Activated naive CD8-positive, alpha-beta T cell treated with anti-CD3 and anti-CD28 coated beads for 36 hours (primary cell): ENCODE measurements at places on chromosomes 3 and 15.

DNA sequence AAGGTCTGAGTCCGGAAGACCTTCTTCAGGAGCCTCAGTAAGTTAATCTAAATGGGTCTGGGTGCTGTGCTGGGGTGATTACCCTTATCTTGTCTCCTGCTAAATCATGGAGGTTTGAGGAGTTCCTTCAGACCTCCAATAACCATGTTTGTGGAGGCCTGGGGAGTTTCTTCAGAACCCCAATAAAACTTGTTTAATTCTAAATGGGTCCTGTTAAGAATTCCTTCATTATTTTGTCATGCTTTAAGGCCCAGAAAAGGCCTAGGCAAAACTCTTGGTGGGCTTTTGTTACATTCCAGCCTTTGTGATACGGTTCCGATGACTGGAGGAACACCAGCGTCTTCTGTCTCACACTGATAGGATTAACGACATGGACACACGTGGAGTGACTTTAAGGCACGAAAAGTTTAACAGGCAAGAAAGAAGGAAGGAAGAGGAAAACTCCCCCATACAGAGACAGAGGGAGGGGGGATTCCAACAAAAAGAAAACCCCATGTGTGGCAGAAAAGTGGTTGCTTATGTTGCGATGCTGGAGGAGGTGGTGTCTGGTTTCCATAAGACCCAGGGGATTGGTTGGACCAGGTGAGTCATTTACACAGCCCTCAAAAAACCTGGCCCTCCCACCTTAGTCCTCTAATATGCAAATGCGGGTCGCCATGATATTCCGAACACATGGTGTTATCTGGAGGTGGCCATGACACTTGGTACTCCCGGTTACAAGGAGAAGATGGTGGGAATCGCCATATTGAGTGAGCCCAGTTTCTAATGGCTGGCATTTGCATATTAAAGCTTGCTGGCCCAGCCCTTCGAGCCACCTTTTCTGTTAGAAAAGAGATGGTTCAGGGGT is 72.6 kb upstream of the MFGE8 start:
- no peak for DNase-seq
- no peaks in the 10 kb centered on the region for H3K36me3 ChIP-seq
- H3K4me1 ChIP-seq, result no peaks in the 10 kb centered on the region
- H3K27me3 ChIP-seq, result no peaks in the 10 kb centered on the region
- H3K27ac ChIP-seq, result no peak overlapping the region

GRCh38 chr3:2247831-2248230 is 149.2 kb downstream of the CNTN4 start:
- H3K27ac ChIP-seq, result no peak overlapping the region
- no peaks in the 10 kb centered on the region for H3K4me1 ChIP-seq
- H3K27me3 ChIP-seq, result peaks cover 4% of the 10 kb centered on the region
- no peak for DNase-seq
- no peaks in the 10 kb centered on the region for H3K36me3 ChIP-seq

DNA sequence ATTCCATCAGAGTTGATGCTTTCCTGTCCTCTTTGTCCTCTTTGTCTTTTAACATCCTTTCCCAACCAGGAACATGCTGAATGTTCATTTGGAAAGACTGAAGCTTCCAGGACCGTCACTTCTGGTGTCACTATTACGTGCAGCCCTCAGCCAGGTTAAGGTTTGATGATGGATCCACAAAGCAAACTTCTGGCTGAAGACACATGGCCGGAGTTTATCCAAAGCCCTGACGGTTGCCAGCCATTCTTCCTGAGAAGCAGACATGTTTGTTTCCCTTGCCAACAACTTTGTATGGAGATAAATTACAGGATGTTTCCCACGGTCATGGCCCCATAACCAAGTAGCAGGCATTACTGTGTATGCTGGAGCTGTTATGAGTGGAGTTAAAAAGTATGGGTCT is 236.9 kb downstream of the THSD4 start:
- no peaks in the 10 kb centered on the region for H3K36me3 ChIP-seq
- H3K4me3 ChIP-seq, result no peak overlapping the region
- H3K27me3 ChIP-seq, result peaks cover 7% of the 10 kb centered on the region
- peaks cover 2% of the 10 kb centered on the region for H3K4me1 ChIP-seq

DNA sequence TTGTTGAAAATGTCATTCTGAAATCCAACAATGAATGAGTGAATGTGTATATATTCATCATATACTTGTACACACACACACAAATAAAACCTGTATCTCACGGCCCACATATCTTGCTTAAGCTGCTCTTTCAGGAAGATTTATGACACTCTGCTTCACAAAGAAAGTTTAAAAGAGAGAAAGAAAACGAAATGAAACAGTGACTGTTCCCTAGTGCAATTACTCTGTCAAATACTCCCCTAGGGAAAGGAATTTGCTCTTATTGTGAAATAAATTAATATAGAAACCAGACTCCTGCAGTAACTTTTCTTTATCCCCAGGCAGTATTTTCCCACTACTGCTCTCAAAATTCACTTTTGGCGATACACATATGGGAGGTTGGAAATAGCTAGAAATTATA is 329.1 kb downstream of the VPS13C start:
- H3K4me3 ChIP-seq, result no peak overlapping the region
- no peak for DNase-seq
- peaks cover 16% of the 10 kb centered on the region for H3K27me3 ChIP-seq
- no peak overlapping the region for H3K27ac ChIP-seq
- H3K4me1 ChIP-seq, result no peaks in the 10 kb centered on the region
- H3K36me3 ChIP-seq, result no peaks in the 10 kb centered on the region

GRCh38 chr3:112084980-112085705 is 1.0 kb upstream of the C3orf52 start:
- H3K27me3 ChIP-seq, result peaks cover 31% of the 10 kb centered on the region
- peaks cover 18% of the 10 kb centered on the region for H3K4me1 ChIP-seq
- H3K36me3 ChIP-seq, result no peaks in the 10 kb centered on the region

DNA sequence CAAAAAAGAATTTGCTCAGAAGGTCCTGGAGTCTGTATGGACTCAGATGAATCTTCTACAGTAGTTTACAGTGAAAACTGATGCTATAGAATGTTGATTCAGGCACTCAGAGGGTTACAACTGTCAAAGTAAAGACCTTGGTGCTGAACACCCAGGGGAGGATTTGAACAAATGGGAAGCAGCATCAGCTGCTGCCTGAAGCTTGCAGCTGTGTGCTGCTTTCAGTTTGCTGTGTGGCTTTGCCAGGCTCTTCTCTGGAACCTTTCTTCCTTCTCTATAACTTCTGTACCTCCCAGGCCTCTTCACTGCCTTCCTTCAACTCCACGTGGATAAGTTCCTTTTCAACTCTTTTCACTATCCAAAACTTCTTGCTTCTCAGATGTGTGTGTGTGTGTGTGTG is 214.2 kb downstream of the GRM7 start:
- H3K4me1 ChIP-seq, result no peaks in the 10 kb centered on the region
- DNase-seq, result no peak
- H3K36me3 ChIP-seq, result no peaks in the 10 kb centered on the region
- no peaks in the 10 kb centered on the region for H3K27me3 ChIP-seq

DNA sequence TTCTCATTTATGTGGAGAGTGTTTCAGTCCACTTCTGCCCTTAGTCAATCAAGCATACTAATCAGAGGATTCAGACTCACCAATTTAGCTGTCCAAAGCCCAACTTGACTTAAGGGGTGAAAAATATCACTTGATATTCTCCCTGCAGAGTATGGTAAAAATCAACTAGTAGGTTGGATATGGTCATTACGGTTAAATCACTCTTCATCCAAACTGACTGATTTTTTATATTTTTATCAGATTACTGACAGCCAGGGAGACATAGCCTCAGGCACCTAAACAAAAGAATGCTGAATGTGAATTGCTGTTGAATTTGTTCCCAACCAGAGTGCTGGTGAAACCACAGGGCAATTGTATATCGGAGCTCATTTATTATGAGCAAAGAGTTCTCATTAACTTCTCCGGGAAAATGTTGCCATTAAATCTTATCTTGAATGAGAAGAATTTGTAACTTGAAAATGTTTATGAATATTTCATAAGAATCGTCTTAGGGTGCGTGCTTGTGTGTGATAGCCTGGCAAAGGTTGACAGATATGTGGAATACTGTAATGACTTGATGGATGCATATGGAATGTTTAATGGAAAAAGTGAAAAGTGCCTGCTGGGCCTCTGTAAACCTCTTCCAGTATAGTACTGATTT is 411.2 kb downstream of the NAALADL2 start:
- no peaks in the 10 kb centered on the region for H3K4me1 ChIP-seq
- DNase-seq, result no peak
- no peaks in the 10 kb centered on the region for H3K36me3 ChIP-seq
- no peak overlapping the region for H3K27ac ChIP-seq
- no peaks in the 10 kb centered on the region for H3K27me3 ChIP-seq
- H3K4me3 ChIP-seq, result no peak overlapping the region

DNA sequence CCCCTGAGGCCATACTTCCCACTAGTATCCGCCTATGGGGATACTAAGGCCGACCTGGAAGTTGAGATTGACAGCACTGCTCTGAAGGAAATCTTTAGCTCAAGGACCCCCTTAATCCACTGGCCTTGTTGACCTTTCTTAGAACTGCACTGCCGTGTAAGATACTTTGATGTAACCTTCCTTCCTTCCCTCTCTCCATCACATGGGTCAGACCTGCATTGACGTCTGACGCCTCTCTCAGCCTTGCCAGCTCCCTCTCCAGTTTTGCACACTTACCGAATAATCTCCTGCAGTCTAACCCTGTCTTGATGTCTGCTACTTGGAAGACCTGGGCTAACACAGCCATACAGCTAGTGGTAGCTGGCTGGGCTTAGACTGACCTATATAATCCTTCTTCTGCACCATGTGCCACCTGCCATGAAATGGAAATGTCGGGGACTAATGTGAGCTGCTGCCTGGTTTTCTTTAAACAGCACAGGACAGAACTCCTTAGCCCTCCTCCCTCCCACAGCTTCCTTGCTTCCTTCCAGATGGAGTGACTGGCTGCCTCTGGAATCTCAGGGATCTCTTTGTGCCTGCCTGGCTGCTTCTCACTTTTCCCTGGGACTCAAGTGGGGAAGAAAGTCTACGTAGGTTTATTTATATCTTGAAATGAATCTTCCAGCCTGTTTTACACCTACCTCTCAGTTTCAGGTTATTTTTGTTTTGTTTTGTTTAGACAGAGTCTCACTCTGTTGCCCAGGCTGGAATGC is 39.2 kb upstream of the HERC1 start:
- H3K4me1 ChIP-seq, result peaks cover 20% of the 10 kb centered on the region
- peak overlapping the region; percentile 57 for H3K27ac ChIP-seq
- no peak overlapping the region for H3K4me3 ChIP-seq
- no peak for DNase-seq
- H3K27me3 ChIP-seq, result no peaks in the 10 kb centered on the region

- no peak overlapping the region for H3K4me3 ChIP-seq
- no peak for DNase-seq
- no peak overlapping the region for H3K27ac ChIP-seq
- peaks cover under 1% of the 10 kb centered on the region for H3K27me3 ChIP-seq
Observed at GRCh38 chr3:39460677-39461076, 6.8 kb upstream of the MOBP start.

DNA sequence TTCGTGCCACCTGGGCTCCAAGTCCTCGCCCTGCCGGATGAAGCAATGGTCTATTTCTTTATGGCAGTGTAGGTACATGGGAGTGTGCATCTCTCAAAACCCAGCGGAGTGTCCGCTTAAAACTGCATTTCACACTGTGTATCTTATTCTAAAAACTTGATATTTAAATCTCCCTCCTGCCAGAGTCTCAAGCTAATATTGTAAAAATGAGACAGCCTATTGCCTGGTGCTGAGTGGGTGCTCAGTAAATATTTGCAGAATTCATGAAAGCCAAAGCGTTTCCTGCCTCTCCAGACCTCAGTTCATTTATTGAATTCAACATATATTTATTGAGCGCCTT is 330 bp upstream of the TBC1D2B start:
- peak overlapping the region; percentile 81 for H3K27ac ChIP-seq
- peaks cover 42% of the 10 kb centered on the region for H3K4me1 ChIP-seq
- H3K36me3 ChIP-seq, result peaks cover 18% of the 10 kb centered on the region
- no peaks in the 10 kb centered on the region for H3K27me3 ChIP-seq
- no peak for DNase-seq
- peak overlapping the region; percentile 86 for H3K4me3 ChIP-seq

- peaks cover 59% of the 10 kb centered on the region for H3K4me1 ChIP-seq
- H3K36me3 ChIP-seq, result peaks cover 14% of the 10 kb centered on the region
- no peak for DNase-seq
- no peak overlapping the region for H3K4me3 ChIP-seq
Observed at GRCh38 chr3:15804553-15805095, 6.8 kb upstream of the ANKRD28 start.
